ENCODE measurements at places on chromosomes 5 and 9.

GRCh38 chr9:91795598-91796241, 154.3 kb downstream of the ROR2 start:
- DNase-seq = no peak

DNA sequence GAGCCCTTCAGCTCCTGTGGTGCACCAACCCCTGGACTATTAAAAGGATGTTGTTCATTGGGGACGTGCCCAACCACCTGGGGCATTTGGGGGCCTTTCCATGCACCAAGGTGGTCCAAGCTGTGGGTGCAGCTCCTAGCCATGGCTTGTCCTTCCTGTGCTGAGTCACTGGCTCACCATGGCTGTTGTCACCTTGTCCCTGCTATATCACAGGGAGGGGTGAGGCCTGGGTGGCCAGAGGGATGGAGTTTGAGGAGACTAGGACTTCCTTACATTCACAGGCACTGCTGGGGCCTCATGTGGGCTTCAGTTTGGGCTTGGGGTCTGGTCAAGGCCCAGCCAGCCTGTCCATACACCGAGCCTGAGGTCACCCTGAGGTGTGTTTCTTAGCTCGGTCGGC, 45.5 kb downstream of the PHF2 start:
- DNase-seq = no peak

GRCh38 chr5:72390836-72391235, 70.7 kb downstream of the PTCD2 start:
- no peak for DNase-seq

- no peak for DNase-seq
Observed at GRCh38 chr9:92655896-92656536, 13.9 kb downstream of the IPPK start.

- DNase-seq = no peak
Observed at GRCh38 chr9:108816037-108816436, 39.7 kb downstream of the ACTL7B start.
